GM12865 (cell line): ENCODE measurements at places on chromosomes 7 and 10.

DNA sequence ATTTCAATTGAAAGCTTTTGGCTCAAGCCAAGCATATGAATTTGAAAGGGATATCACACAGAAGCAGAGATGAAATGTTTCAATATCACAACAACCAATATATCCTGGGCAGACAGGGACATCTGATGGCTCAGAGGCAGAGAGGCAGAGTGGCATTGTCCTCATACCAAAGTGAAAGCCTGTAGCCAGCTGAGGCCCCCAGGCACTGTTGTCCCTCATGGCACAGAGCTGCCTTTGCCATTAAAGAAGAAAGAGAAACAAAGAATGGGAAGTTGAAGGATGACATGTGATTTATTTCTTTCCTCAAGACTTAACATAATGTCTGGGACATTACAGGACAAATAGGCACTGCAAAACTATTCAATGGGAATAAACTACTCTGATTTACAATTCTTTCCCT lies 504.3 kb upstream of the PCDH15 start:
- DNase-seq: no peak

GRCh38 chr7:19020711-19021110 lies 96.7 kb downstream of the TWIST1 start:
- no peak for DNase-seq

- no peak for DNase-seq
Measured at GRCh38 chr7:2476298-2476697, at the start of gene GRIFIN. Gene GRIFIN, minus strand, starts transcription at chr7:2476398. Its CDS starts 15 bp downstream, at chr7:2476383.

GRCh38 chr10:51999096-51999495 lies 299.7 kb upstream of the CSTF2T start:
- no peak for DNase-seq

DNA sequence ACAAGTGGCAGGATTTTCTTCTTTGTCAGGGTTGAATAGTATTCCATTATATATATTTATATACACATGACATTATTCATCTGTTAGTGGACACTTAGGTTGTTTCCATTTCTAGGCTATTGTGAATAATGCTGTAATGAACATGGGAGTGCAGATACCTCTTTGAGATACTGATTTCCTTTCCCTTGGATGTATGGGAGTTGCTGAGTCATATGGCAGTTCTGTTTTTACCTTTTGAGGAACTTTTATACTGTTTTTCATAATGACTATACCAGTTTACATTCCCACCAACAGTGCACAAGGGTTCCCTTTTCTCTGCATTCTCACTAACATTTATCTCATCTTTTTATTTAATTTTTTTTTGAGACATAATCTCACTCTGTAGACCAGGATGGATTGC lies 1.8 kb upstream of the CLCN1 start:
- no peak for DNase-seq

- DNase-seq: no peak
Measured at GRCh38 chr7:139808427-139808826, 20.6 kb upstream of the TBXAS1 start.

GRCh38 chr7:55903985-55904759 lies 16.9 kb downstream of the ZNF713 start:
- DNase-seq: peak; percentile 57

DNA sequence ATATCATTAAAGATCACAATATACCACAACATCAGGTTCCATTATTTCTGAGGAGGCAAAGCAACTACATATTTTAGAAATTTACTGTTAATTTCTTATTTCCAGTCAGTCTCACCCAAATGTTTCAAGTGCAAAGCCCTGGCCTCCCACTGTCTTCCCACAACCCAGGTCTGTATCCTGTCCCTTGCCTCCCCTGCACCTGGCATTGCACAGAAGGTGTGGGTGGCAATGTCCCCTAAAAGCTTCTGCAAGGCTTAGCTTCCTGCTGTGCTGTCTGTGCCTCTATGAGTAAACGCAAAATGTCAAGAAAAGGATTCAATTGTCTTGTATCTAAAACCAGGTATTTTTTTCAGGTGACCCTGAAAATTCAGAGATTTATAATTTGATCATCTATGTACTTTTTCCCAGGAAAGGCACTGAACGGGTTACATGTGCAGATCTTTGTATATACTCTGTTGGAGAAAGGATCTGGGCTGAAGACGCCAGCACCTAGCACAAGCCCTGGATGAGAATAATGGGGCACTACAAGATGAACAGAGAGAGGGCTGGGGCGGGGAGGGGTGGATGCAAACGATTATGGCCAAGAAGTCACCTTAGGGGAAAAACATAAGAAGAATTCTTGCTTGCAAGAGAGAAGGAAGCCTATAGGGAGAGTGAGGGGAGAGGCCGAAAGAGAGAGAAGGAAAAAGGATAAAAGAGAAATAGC lies 3.1 kb upstream of the ANTXRL start:
- DNase-seq: no peak

DNA sequence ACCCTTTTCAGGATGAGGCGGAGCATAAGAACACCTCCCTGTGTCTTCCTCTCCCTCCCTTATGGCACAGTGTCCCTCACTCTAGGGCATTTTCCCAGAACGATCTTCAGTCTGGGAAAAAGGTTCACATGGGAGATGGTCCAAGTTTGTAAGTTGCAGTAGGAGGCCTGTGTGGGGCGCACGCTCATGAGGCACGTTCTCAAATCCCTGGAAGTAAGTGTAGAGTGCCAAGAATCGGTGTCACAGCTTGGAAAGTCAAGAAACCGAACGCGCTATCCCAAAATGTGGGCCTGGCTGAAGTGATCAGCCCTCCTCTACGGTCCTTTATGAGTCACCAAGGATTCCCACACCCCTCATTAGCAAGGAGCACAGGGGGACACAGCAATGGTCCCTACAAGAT lies 23.9 kb upstream of the SMARCD3 start:
- no peak for DNase-seq

GRCh38 chr10:89627830-89628229 lies 17.2 kb downstream of the PANK1 start:
- no peak for DNase-seq

GRCh38 chr7:84688671-84689070 lies 494.1 kb upstream of the SEMA3A start:
- no peak for DNase-seq

DNA sequence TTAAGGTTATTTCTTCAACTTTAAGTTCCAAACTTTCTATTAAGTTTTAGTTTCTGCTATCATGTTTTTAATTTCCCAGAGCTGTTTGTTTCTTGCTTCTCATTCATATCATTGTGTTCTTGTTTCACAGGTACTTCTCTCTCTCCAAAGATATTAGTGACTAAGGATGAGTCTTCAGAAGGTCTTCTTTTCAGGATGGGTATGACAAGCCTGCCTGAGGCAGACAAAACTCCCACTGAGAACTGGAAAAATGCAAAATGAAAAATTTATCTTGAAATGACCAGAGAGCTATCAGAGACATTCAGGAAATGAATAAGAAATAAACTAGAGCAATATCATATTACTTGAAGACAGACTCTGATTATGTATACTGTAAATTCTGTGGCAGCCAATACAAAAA lies 110.8 kb upstream of the EGFR start:
- no peak for DNase-seq

DNA sequence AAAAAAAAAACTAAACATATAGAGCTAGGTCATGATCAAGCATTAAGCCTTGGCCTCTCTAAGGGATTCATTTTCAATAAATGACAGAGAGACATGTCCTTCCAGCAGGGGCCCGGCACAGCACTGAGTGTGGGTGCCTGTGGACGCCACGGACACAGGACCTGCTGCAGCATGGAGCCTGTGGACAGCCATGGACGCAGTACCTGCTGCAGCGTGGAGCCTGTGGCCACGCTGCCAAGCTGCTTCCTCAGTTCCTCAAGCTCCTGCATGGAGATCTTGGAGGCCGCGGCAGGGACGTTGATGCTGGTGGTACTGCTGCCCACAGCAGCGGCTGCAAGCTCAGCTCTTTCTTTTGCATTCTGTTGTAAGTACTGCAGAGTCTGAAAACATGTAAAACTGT lies 9.4 kb downstream of the TUBGCP2 start:
- DNase-seq: no peak
